Purkinje cell (primary cell): ENCODE measurements at places on chromosomes 5 and 9. TPM values are rescaled to one million over a fixed set of nuclear protein-coding genes. Genes with fewer than 3 reads are reported as not detected.

Gene PCDHB5
- 2.1 and 4.8 TPM in 2 replicates for polyA plus RNA-seq

Gene ECSCR
- 2.1 TPM in 1 of 2 replicates, not detected in the other for polyA plus RNA-seq

Gene C5orf52
- polyA plus RNA-seq: not detected in 2 replicates

Gene FOXI1
- polyA plus RNA-seq: not detected in 2 replicates

Gene LCN9
- polyA plus RNA-seq: not detected in 2 replicates

Gene CYLC2
- not detected in 2 replicates for polyA plus RNA-seq

Gene LCN10
- not detected in 2 replicates for polyA plus RNA-seq

Gene PSD2
- polyA plus RNA-seq: 192 and 243 TPM in 2 replicates

Gene IL5
- not detected in 2 replicates for polyA plus RNA-seq

Gene ANKRD20A1
- polyA plus RNA-seq: 3.3 and 19.0 TPM in 2 replicates

Gene OTP
- not detected in 2 replicates for polyA plus RNA-seq

Gene LHX6
- 0.15 TPM in 1 of 2 replicates, not detected in the other for polyA plus RNA-seq

Gene ACSL6
- 86.4 and 90.7 TPM in 2 replicates for polyA plus RNA-seq

Gene TESK1
- polyA plus RNA-seq: 2.9 and 3.3 TPM in 2 replicates

Gene OR13C4
- not detected in 2 replicates for polyA plus RNA-seq

Gene GNE
- polyA plus RNA-seq: 4.6 and 7.0 TPM in 2 replicates

Gene PIP5K1B
- polyA plus RNA-seq: 45.2 and 47.0 TPM in 2 replicates

Gene FNIP1
- 19.7 and 23.5 TPM in 2 replicates for polyA plus RNA-seq
